ENCODE measurements at places on chromosomes 4 and X.

GRCh38 chr4:81698538-81699296 is 227.0 kb upstream of the RASGEF1B start:
- DNase-seq, result no peak

- no peak for DNase-seq
These were observed 42.2 kb downstream of the SEC31A start for GRCh38 chr4:82848706-82849105.

DNA sequence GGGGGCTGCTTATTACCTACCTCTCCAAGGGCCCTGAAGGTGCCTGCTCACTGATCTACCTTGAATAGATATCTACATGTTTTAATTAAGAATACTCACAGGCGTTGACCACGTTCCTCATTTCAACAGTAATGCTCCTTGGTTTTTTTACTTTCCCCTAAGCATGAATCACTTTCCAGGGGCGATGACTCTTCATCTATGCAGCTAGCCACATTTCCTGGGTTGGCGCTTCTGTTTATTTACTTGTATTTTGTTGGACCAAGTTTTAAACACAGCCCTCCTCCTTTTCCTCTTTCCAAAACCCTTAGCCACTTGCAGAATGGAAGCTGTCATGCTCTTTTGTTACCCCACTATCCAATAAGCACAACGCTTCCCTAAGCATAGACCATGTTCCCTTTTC is 50.8 kb downstream of the CBLL2 start:
- no peak for DNase-seq

- no peak for DNase-seq
These were observed 71.0 kb downstream of the PJA1 start for GRCh38 chrX:69093960-69094871.

DNA sequence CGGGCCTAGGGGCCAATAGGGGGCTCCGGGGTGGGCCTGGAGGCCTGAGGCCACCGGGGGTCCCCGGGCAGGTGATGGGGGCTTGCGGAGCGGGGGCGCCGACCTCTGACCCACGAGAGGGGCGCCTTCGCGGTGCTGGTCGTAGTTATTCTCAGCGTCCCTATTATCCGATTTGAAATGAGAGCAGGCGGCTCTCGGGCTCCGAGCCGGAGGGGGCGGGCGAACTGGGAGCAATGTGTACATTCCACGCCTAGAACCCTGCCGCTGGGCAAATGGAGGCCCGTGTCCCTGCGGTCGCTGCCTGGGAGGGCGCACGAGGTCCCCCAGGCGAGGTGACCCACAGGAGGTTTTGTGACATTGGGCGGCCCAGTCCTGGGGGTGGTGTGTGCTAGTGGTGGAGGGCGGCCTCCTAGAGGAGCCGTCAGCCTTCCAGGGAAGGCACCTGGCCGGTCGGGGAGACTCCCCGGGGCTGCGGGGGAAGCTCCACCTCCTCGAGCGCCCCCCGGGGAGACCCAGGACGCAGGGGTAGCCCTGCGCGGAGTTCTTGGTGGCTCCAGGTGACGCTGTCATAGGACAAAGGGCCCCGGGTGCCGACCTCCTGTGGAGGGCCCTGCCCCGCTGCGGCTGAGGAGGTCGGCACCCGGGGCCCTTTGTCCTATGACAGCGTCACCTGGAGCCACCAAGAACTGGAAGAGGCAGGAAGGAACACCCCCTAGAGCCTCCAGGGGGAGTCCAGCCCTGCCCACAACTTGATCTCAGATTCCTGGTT is 102.6 kb upstream of the PRKX start:
- peak; percentile 42 for DNase-seq

GRCh38 chr4:80182237-80182866 is 15.0 kb upstream of the PRDM8 start:
- no peak for DNase-seq

- no peak for DNase-seq
These were observed 88.6 kb downstream of the PALLD start for GRCh38 chr4:168585168-168586091.

GRCh38 chrX:119686087-119686691 is 6.8 kb downstream of the SEPTIN6 start:
- no peak for DNase-seq

DNA sequence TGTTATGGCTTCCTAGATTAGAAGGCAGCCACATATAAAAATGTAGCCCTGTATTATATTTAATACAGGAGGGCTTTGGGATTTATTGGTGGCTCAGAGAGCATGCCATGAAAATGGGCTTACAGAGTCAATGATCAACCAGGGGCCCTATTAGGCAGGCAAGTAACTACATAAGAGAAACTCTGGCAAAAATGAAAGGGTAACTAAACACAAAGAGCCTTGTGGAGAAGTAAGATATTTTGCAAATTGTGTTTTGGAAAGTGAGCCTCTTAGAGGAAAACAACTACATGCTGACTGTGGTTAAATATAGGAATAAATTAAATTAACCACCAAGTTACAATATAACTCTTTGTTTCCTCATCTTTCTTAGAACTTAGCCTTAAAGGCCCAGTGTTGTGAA is 5.5 kb downstream of the SAT1 start:
- no peak for DNase-seq

- no peak for DNase-seq
These were observed 16.4 kb upstream of the ARAP2 start for GRCh38 chr4:36260731-36261130.

GRCh38 chr4:107035819-107036583 is at the start of gene DKK2:
Gene DKK2, minus strand, starts transcription at chr4:107036313. Its CDS starts 722 bp downstream, at chr4:107035591.
- no peak for DNase-seq

DNA sequence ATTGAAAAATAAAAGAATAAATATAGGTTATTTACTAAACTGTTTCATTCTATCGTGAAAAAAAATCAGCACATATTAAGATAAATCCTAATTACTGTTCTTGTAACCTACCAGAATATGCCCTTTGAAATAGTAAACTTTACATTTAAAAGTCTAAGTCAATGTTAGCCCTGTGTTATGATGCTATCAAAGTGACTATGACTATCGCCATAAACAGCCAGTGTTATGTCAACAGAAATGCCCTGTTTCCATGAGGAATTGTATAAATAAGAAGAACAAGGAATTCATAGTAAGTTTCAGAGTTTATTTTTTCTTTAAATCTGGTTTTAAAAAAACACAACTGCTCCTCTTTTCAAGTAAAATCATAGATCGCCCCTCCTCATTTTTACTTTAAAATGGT is 11.4 kb downstream of the NR3C2 start:
- no peak for DNase-seq

- no peak for DNase-seq
These were observed 239.0 kb upstream of the GLRA2 start for GRCh38 chrX:14290335-14290734.

DNA sequence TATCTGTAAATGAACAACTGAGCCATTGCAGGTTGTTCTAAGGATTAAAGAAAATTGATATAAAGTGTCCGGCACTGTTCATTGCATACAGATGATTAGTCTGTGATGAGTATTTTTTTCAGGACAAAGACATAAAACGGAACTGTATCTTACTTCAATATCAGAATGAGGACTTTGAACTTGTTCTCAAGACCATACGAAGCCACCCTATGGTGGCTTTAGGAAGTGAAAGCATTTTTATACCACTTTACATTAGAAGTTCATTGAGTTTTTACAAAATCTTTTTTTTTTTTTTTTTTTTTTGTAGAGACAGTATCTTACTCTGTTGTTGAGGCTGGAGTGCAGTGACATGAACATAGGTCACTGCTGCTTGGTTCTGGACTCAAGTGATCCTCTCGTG is 45.2 kb upstream of the TRIM2 start:
- DNase-seq, result no peak

DNA sequence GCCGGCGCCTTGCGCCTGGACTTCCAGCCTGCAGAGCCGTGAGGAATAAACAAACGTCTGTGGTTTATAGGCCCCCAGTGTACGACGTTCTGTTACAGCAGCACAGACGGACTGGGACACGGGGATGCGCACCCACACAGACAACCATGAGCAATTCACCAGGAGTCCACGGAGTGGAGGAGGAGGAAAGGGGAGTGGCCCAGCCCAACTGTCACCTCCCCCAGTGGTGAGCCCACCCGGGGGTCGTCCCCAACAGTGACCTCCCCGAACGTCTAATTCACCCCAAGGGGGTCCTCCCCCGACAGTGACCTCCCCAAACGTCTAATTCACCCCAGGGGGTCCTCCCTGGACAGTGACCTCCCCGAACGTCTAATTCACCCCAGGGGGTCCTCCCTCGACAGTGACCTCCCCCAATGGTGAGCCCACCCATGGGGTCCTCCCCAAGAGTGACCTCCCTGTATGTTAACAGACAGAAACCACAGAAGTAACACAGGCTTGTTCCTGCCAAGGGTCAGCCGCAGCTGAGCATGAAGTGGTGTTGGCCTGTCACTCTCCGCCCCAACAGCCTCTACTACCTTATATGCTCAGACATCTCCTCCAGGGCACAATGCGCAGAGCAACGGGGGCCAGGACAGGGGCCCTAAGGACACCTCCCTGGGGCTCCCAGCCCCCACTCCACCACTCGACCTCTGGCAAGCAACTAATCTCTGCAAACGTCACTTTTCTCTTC is 6.2 kb downstream of the GAK start:
- no peak for DNase-seq

GRCh38 chr4:32700838-32701237 is 1980.7 kb downstream of the PCDH7 start:
- DNase-seq, result no peak

GRCh38 chrX:8565729-8566128 is 101.1 kb downstream of the VCX3B start:
- DNase-seq, result no peak

DNA sequence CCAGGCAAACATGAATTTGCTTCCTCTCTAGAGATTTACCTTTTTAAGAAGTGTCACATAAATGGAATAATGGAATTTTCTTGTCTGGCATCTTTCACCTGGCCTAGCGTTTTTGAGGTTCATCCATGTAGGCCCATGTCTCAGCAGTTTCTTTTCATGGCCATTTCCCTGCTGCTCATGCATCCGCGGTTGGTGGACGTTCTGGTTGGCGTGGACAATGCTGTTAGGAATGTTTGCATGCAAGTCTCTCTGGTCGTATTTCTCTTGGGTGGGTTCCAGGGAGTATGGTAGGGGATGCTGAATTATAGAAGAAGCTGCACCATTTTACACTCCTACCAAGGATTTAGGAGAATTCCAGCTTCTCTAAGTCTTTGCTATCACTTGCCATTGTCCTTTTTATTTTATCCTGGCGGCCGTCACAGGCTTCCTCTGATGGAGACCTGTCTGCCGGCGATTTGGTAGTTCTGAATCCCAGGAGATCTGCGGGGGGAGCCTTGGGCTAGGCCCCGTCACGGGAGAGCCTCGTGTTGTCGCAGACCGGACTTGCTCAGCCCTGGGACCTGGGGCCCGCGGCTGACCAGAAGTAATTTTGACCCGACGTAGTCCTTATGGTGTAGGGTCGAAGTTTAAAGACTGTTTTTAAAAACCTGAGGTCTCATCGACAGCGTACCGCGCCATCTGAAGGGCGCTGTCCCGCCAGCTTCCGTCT is 56.9 kb upstream of the TADA2B start:
- DNase-seq, result no peak

DNA sequence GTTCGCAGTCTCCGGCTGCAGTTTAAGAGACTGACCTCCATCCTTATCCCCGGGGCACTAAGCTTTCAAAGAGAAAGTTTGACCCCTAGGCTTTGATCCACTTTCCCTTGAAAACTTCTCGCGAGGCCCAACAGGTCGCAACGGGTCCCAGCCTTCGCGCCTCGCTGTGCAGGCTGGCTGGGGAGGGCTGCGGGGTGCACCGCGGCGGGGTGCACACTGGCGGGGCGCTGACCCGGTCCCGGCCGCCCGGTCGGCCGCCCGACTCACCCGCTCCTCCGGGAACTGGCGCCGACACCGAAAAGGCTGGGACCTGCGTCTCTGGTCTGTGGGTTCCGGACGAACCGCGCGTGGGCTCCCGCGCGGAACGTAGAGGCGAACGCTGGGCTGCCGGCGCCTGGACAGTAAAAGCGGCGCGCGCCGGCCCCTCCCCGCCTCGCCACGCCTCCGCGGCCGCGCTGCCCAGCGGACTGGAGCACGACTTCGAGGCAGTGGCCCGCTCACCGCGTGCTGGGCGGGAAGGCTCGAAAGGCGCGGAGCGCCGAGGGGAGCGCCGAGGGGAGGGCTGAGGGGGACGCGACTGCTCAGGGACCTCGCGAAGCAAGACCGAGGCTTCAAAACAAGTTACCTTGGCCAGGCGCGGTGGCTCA is at the start of gene TAF7L:
Gene TAF7L, minus strand, starts transcription at position 378 of the 647 bp plus-strand sequence. CDS start 3,791 bp downstream, outside the sequence.
- no peak for DNase-seq

- no peak for DNase-seq
These were observed 101.7 kb downstream of the RAPGEF2 start for GRCh38 chr4:159204566-159204965.

- DNase-seq, result no peak
These were observed 76.8 kb downstream of the RTL5 start for GRCh38 chrX:72054779-72055489.

GRCh38 chr4:85491527-85491926 is 16.6 kb downstream of the ARHGAP24 start:
- DNase-seq, result no peak

DNA sequence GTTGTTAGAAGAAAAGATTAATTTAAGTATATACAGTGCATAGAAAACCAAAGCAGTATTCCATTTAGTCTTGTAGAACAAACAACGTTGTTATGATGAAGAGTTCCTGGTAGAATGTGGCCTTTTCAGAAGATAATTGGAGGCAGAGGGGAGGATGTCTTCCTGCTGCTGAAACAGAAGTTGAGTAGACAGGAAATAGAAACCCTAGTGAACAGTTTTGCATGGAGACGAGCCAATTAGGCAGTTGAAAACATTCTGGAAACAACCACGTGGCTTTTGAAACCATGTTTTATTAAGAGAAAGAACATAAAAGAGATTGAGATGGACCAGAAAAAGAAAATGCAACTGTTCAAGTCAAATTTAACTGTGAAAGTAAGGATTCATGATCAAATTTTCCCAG is 325.2 kb downstream of the CAMK2D start:
- no peak for DNase-seq

DNA sequence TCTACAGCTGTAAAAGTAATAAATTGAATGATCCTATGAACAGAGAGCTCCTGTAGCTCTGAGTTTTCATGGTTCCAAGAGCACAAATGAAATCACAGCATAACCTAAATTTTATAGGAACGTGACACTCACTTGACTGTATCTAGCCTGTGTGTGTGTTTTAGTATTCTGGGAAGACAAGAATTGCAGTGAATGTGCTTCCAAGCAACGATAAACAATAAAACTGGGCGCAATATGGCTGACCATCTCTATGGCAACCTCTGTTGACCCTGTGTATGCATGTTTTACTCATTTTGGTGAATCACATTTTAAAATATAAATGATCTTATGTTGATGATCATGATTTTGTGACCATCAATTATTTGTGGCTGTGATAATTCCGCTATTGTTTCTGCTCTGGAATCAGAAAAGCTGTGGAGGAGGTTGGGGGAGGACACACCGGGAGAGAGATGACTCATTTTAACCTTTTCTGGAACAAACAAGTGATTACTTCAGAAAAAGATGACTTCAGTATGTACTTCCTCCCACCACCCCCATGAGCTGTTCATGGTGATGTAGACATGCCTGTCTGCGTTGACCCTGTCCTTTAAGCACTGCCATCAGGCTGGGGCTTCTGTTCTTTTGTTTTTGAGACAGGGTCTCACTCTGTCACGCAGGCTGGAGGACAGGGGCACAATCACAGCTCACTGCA is 31.8 kb downstream of the USP11 start:
- DNase-seq, result no peak

GRCh38 chrX:37912304-37912703 is 64.9 kb upstream of the DYNLT3 start:
- no peak for DNase-seq

GRCh38 chrX:11591723-11592346 is 73.9 kb downstream of the ARHGAP6 start:
- DNase-seq, result no peak

Data from stimulated activated CD8-positive, alpha-beta memory T cell treated with anti-CD3 and anti-CD28 coated beads, Interleukin-2, amount 100 ng/mL, for 48 hours (primary cell).